Activated CD4-positive, alpha-beta memory T cell treated with anti-CD3 and anti-CD28 coated beads, Interleukin-2, amount 10 ng/mL, durations not matched to agents 7 days and 5 days (primary cell): ENCODE measurements at places on chromosomes 3 and 15.

GRCh38 chr3:32453346-32453745, 49.3 kb downstream of the CMTM6 start:
- H3K4me1 ChIP-seq, result peaks cover 38% of the 10 kb centered on the region
- peak; percentile 7 for DNase-seq
- no peak overlapping the region for H3K27ac ChIP-seq

DNA sequence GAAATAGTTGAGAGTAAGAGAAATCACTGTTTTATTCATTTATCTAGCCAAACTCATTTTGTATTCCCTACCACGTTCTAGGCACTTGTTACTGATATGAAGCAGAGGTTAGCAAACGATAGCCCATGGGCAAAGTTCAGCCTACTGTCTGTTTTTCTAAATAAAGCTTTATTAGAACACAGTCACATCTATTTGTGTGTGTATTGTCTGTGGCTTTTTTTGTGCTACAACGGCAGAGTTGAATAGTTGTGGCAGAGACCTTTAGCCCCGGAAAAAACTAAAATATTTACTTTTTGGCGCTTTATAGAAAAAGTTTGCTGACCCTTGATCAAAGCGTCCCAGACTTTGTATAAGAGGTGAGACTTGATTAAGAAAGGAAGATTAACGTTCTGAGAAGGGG, 289.1 kb upstream of the CFAP20DC start:
- H3K4me1 ChIP-seq, result no peaks in the 10 kb centered on the region
- no peak for DNase-seq
- H3K27ac ChIP-seq, result no peak overlapping the region
- no peak overlapping the region for H3K4me3 ChIP-seq
- H3K27me3 ChIP-seq, result no peaks in the 10 kb centered on the region
- H3K36me3 ChIP-seq, result peaks cover 2% of the 10 kb centered on the region

DNA sequence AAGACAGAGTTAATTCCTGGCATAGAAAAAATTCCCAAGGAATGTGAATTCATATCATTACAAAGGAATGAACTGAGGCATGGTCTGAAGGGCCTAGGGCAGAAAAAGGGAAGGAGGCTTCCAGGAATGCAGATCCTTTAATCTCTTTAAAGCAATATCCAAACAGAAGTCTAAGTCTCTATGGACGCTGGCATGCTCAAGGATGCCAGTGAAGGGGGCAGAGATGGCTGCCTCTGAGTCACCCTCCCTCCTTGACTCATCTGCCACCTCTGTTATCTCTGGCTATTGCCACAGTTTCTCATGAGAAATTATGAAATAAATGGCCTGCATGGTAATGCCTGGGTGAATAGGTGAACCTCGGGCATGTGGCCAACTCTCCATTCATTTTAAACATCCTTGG, 96.3 kb upstream of the BCL6 start:
- H3K27ac ChIP-seq, result no peak overlapping the region
- H3K27me3 ChIP-seq, result no peaks in the 10 kb centered on the region
- H3K4me3 ChIP-seq, result no peak overlapping the region
- DNase-seq, result no peak
- peaks cover 2% of the 10 kb centered on the region for H3K4me1 ChIP-seq
- H3K36me3 ChIP-seq, result no peaks in the 10 kb centered on the region

GRCh38 chr3:128070898-128071591, 18.8 kb downstream of the SEC61A1 start:
- H3K4me3 ChIP-seq, result no peak overlapping the region
- peaks cover 49% of the 10 kb centered on the region for H3K36me3 ChIP-seq
- H3K4me1 ChIP-seq, result peaks cover 11% of the 10 kb centered on the region

- H3K4me3 ChIP-seq, result no peak overlapping the region
- H3K4me1 ChIP-seq, result peaks cover under 1% of the 10 kb centered on the region
- no peak for DNase-seq
- no peak overlapping the region for H3K27ac ChIP-seq
These were observed 26.7 kb downstream of the TKT start for GRCh38 chr3:53229171-53229570.

GRCh38 chr3:111362381-111363009, 179.5 kb upstream of the CD96 start:
- H3K4me1 ChIP-seq, result peaks cover 7% of the 10 kb centered on the region
- no peaks in the 10 kb centered on the region for H3K27me3 ChIP-seq
- no peak overlapping the region for H3K4me3 ChIP-seq

DNA sequence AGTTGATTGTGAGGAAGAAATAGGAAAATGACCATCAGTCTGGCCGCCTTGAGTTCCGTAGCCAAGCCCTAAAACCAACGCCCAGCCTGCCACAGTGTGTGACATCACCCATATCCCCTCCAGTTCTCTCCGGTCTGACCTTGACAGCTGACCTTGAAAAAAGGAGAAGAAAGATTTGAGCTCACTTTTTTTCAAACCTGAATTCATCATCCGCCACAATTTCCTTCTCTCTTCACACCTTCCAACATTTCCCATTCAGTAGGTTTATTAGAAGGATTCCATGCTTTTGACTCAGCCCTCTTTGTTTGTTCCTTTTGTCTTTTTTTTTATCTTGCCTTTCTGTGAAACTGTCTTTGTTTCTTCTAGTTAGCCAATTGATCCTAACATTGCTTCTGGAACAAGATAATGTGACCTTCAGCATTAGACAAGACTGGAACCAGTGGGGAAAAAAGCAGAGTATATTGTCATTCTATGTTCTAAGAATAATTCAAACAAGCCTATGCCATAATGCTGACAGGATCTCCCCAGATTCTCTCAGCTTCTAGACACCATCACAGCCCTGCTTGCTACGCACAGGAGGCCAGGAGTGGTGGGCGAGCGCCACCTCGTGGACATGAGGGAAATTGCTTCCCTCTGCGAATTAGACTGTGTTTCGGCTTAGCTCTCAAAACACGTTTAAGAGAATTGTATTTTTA, 283.1 kb downstream of the FGF12 start:
- no peaks in the 10 kb centered on the region for H3K4me1 ChIP-seq
- no peak overlapping the region for H3K27ac ChIP-seq
- DNase-seq, result peak; percentile 63
- H3K4me3 ChIP-seq, result no peak overlapping the region
- peaks cover 15% of the 10 kb centered on the region for H3K27me3 ChIP-seq

DNA sequence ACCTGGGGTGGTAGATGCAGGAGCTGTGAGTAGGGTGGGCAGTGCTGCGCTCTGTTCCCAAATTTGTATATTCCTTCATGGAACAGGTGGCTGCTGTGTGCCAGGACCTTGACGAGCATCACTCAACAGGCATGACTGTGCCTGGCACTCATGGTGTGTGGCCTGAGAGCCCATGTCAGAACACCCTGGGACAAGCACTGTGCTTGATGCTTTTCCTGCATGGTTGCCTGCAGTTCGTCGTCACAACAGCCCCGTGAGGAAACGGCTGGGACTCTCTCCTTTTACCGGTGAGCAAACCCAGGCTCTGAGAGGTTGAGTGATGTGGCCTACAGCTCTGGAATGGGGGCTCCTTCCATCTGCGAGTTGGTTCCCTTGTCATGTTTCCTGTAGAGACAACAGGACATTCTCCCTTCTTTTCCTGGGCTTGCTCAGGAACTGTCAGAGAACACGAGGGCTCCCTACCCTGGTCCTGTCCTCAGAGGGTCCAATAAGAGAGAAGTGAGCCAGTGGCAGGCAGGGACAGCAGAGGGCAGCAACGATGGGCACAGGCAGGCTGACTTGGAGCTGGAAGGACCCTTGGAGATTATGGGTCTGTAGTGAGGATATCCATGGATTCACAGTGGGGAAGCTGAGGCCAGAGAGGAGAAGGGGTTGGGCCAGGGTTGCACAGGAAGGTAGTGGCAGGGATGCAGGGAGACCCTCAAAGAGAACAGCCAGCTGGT, 37.4 kb downstream of the PRKCD start:
- DNase-seq, result no peak
- no peaks in the 10 kb centered on the region for H3K36me3 ChIP-seq
- H3K4me3 ChIP-seq, result no peak overlapping the region
- no peak overlapping the region for H3K27ac ChIP-seq
- peaks cover 3% of the 10 kb centered on the region for H3K27me3 ChIP-seq

GRCh38 chr3:134368751-134369105, 5.5 kb downstream of the AMOTL2 start:
- H3K4me3 ChIP-seq, result no peak overlapping the region
- H3K27ac ChIP-seq, result no peak overlapping the region
- H3K4me1 ChIP-seq, result peaks cover 15% of the 10 kb centered on the region
- DNase-seq, result no peak
- no peaks in the 10 kb centered on the region for H3K36me3 ChIP-seq

DNA sequence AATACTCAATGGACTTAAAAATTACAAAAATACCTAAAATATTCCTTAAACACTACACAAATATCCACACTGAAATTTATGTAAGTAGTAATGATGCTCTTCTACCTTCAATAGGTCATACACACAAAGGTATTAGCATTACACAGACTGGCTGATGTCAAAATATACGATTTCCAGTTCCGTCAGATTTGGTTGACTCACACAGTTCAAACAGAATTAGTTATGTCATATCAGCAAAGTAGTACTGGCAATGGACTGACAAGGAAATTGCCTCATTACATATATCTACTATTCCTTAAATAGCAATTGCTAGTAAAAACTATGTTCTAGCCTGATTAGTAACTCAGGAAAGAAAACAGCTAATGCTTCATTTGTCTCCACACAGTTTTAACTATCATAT, 70.8 kb downstream of the ADAM10 start:
- H3K4me1 ChIP-seq, result peaks cover 5% of the 10 kb centered on the region
- H3K27ac ChIP-seq, result no peak overlapping the region
- H3K27me3 ChIP-seq, result no peaks in the 10 kb centered on the region
- DNase-seq, result no peak
- H3K4me3 ChIP-seq, result no peak overlapping the region

- no peaks in the 10 kb centered on the region for H3K36me3 ChIP-seq
- no peaks in the 10 kb centered on the region for H3K27me3 ChIP-seq
- DNase-seq, result no peak
- H3K4me1 ChIP-seq, result no peaks in the 10 kb centered on the region
- H3K4me3 ChIP-seq, result no peak overlapping the region
- no peak overlapping the region for H3K27ac ChIP-seq
These were observed 62.8 kb upstream of the PLSCR4 start for GRCh38 chr3:146313746-146314111.

DNA sequence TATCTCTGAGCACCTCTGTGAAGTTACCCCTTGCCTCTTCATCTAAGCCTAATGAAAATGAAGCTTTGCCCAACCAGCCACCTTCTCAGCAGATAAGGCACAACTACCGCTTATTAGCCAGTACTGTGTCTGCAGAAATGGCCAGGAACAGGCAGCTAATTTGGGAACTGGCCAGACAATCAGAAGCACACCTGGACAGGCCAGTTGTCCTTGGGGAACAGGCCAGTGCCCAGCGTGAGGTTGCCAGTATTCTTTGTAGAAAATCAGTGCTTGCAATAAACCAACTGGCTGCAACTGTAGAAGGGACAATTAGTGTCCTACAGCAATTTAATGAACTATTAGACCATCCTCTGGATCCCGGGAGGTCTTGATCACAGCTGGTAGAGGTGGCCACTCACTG, 10.4 kb upstream of the TMEM87A start:
- no peak for DNase-seq
- H3K36me3 ChIP-seq, result peaks cover 49% of the 10 kb centered on the region

DNA sequence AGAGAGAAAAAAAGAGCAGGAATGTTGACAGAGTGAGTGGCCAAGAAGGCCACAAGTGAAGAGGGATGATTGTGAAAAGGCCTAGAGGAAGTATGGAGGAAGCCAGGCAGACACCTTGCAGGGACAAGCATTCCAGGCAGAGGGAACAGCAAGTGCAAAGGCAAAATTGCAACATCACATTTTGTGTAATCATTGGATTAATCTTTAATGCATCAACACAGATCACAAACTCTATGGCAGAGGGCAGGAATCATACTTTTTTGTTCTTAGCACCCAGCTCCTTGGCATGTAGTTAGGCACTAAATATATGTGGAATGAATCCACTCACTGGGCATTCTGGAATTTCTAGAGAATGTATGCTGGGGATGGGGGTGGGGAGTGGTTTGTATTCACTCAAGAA, 312.1 kb upstream of the PROK2 start:
- no peak overlapping the region for H3K4me3 ChIP-seq
- H3K4me1 ChIP-seq, result peaks cover 42% of the 10 kb centered on the region
- H3K27ac ChIP-seq, result no peak overlapping the region

GRCh38 chr15:94235646-94236045, 4.3 kb downstream of the MCTP2 start:
- DNase-seq, result no peak
- no peaks in the 10 kb centered on the region for H3K27me3 ChIP-seq
- H3K27ac ChIP-seq, result no peak overlapping the region
- H3K4me1 ChIP-seq, result peaks cover 83% of the 10 kb centered on the region
- H3K36me3 ChIP-seq, result peaks cover 46% of the 10 kb centered on the region
- no peak overlapping the region for H3K4me3 ChIP-seq

- DNase-seq, result no peak
- H3K27ac ChIP-seq, result no peak overlapping the region
- H3K4me1 ChIP-seq, result no peaks in the 10 kb centered on the region
- H3K36me3 ChIP-seq, result no peaks in the 10 kb centered on the region
- no peaks in the 10 kb centered on the region for H3K27me3 ChIP-seq
These were observed 172.7 kb upstream of the ADAMTS9 start for GRCh38 chr3:64860536-64860870.

DNA sequence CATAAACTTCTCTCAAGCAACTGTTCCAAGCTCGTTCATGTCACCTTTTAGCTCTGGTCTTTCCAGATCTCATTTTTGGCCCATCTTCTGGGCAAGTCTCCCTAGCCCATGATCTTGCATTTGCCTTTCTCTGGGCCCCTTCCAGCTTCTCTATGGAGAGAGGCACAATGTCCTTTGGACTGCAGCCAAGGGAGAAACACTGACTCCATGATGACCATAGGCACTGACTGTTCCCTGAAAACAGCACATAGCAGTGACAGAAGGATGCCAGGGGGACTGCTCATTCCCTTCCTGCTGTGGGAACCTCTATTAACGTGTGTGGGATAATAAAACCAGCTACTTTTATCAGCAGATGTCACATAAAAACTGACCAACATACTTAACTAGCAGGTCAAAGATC, 60.3 kb downstream of the STRIT1 start:
- no peak overlapping the region for H3K27ac ChIP-seq
- H3K27me3 ChIP-seq, result no peaks in the 10 kb centered on the region
- H3K36me3 ChIP-seq, result no peaks in the 10 kb centered on the region
- H3K4me3 ChIP-seq, result no peak overlapping the region
- DNase-seq, result no peak

DNA sequence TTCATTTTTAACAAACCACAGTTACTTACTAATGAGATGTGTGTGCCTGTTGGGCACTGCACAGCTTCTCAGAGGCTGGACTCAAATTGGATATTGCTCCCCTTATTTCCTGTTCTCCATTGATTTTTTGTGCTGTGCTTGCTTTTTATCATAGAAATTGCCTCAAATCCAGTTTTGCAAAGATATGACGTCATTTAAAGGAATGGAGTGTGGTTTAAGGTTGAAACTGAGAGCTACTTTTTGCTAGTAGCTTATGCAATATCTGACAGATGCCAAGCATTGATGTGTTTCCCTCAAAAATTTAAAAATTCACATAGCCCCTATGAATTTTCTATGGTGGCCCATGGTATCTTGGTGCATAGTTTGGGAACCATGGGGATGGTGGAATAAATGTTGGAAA, 67.7 kb upstream of the ROPN1 start:
- peaks cover 28% of the 10 kb centered on the region for H3K27me3 ChIP-seq
- no peaks in the 10 kb centered on the region for H3K4me1 ChIP-seq
- H3K4me3 ChIP-seq, result no peak overlapping the region

- H3K36me3 ChIP-seq, result peaks cover 2% of the 10 kb centered on the region
- H3K4me3 ChIP-seq, result no peak overlapping the region
- DNase-seq, result no peak
- no peak overlapping the region for H3K27ac ChIP-seq
These were observed 1.9 kb downstream of the CPNE4 start for GRCh38 chr3:132032959-132033358.
